Neural crest cell (in vitro differentiated cells): ENCODE measurements at places on chromosomes 12 and 14. TPM values are rescaled to one million over a fixed set of nuclear protein-coding genes. Genes with fewer than 3 reads are reported as not detected.

GRCh38 chr12:26246483-26247164, 51.3 kb downstream of the SSPN start:
- DNase-seq, result no peak

DNA sequence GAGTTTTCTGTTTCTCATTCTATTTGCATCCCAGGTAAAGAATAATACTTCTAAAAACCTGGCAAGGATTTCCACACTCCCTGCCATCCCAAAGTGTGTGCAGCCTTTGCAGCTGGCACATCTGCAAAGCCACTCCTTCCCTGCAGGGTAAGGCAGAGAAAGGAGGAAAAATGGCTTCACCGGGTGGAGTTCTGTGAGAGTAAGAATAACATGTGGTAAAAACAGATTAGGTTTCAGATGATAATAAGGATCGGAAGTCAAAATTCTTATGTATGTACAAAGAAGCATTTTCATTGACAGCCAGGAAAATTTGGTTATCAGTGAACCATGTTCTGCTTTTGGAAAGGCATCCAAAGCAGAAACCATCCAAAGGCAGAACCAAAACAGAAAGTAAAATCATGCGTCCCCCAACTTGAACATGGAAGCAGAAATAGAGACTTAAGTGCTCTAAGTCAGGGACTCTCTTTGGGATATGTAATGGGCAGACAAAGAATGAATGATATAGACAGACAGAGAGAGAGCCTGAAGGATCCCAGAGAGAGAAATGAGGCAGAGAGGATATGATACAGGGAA, 192.6 kb upstream of the CCDC196 start:
- DNase-seq, result no peak

DNA sequence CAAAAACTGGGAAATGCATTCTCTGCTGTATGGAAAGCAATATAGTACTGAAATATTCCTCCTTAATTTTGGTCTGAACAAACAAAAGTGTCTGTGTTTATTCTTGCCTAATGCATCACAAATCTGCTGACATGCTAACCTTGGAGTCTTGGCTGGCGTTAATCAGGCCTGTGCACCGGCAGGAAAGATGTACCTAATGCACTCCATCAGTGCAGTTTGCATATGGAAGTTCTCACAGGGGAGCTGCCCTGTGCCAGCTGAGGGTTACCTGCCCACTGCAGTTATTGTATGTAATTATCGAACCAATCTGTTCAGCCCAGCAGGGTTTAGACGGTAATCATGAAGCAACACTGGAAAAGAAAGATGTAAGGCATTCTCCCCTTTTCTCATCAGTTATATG, 76.9 kb downstream of the VRK1 start:
- DNase-seq, result no peak

DNA sequence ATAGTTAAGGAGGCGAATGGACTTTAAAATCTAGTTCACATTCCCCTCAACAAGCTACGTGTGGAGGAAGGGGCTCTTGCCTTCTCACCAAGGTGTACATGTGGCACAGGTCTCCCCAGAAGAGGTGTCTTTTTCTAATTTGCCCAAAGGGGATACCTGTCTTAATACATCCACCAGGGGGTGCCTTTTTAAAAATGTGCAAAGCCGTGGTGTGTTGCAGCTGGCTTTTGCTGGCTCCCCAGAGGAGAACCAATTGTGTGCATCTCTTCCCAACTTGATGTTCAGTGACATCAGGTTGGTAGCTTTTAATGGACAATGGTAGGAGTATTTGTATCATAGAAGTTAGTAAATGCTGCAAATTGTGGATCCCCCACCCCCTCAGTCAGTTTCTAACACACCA, 33.8 kb downstream of the CREBL2 start:
- no peak for DNase-seq

- DNase-seq, result no peak
Observed at GRCh38 chr14:100304825-100305323, 1.4 kb downstream of the SLC25A29 start.

DNA sequence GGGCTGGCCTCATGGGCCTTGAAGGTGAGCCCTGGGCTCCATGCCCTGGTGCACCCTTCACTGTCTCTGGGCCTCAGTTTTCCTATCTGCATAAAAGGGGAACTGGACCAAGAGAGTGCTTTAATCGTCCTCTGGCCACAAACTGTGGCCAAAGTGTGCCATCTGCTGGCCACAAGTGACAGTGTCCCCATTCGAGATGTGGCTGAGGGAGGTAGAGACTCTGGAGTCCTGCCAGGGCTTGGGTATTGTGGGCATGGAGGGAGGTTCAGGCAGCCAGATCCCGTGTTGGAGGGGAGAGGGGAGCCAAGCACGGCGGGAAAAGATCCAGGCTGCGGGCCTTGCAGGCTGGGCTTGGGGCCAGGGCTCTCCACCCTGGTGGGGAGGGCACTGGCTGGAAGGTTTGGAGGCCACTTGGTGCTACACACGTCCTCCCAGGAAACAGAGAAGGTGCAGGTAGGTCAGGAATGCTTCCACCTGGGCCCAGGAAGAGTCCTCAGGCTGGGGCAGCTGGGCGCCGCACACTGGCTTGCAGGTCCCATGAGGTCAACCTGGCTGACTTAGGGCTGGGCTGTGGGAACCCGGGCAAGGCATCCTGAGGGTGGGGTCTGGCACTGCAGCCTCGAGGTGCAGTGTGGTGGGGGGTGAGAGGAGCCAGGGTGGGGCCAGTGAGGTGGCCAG, 7.3 kb upstream of the KIF26A start:
- DNase-seq, result no peak

GNPNAT1 gene
- 27.7 and 27.9 TPM in 2 replicates for total RNA-seq

DLK1 gene
- total RNA-seq, result 4.4 and 5.2 TPM in 2 replicates
